ENCODE measurements at places on chromosomes 2 and 18.

- DNase-seq: no peak
These were observed 38.1 kb upstream of the ACYP2 start for GRCh38 chr2:54077088-54077900.

GRCh38 chr2:228094377-228094921 is 87.0 kb downstream of the SPHKAP start:
- DNase-seq: no peak

- DNase-seq: no peak
These were observed 83.3 kb downstream of the SPIRE1 start for GRCh38 chr18:12574494-12575185.

DNA sequence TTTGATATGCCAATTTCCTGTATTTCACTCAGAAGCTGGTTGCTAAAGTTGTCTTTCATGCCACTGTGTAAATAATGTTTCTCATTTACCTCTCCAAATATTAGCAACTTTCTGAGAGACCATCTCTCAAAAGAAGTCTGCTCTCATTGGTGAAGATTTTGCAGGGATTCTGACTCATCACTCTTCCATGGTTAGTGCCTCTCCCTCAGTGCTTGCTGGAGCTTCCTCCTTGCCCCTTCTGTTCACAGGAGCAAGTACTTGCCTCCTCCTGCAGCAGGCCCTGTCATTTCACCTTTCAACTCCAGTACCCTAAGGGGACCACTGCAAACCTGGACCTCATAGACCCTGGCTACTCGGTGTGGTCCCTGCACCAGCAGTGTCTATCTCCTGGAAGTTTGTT is 168.8 kb downstream of the ZNF385B start:
- no peak for DNase-seq

DNA sequence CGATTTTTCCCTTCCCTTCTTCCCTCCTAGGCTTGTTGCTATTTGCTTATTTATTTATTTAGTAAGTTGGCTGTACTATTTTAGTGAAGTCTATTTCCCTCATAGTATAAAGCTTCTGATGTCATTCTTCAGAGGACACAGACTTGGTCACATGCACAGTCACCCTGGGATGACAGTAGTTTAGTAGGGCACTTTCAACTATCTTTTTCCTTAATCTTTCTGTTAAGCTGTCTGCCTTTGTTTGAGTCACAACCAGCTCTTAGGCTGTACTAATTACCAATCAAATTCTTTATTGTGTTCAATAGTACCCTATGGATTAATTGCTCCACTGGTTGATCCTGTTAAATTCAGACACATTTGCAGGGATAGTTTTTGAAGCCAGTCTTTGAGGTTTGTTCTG is 26.9 kb upstream of the RAB31 start:
- no peak for DNase-seq

DNA sequence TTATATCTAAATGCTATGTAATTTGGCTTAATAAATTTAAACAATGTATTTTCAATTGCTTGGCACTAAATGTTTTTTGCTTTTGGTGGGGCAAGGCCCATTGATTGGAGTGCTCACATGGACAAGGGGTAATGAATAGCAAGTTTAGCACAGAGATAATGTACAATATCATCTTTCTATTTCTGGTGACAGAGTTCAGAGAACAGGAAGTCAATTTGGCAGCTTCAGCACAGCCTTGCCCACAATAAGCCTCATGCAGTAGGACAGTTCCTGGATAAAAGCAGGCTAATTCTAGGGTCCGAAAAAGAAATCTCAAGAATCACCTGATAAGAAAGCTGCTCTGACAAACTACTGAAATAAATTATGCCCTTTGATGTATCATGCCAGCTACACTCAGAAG is 443.9 kb upstream of the FSHR start:
- DNase-seq: no peak

GRCh38 chr2:203697190-203697589 is 9.2 kb upstream of the CD28 start:
- no peak for DNase-seq

GRCh38 chr2:9657731-9658130 is 26.9 kb upstream of the YWHAQ start:
- no peak for DNase-seq

DNA sequence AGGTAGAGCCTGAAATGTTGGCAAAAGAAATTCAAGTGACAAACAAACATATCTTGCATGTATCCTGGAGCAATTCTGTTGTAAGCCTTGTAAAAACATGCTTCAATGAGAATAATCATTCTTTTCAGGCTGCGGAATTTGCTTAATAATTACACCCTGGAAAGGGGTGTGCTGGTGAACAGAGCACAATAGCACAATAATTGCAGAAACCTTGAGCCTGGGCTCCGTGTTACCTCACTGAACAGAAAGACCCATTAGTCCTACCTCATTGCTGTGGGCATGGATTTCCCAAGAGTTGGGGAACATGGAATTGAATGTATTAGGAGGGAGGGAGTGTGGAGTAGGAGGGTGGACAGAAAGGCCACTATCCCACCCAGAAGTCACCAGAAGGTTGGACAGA is 168.0 kb upstream of the ALKAL2 start:
- DNase-seq: no peak

DNA sequence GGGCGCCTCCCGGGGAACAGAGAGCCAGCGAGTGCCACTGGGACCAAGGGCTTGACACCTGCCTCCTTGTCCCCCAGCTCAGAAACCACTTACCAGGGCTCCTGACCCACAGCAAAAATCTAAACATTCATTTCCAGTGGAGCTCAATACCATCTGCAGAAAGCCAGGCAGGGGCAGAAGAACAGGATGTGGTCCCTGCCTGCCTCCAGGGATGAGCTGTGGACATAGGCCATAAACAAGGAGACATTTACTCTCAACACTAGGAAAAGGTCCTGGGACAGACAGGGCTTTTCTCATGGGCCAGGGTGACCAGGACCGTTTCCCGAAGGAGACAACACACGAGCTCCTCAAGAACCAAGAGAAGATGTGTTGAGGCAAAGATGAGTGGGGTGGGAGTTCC is 203.0 kb downstream of the CTIF start:
- no peak for DNase-seq

- no peak for DNase-seq
These were observed 107.4 kb downstream of the TMEM200C start for GRCh38 chr18:5787936-5788335.

GRCh38 chr18:75201282-75202270 is 7.4 kb downstream of the PTGR3 start:
- no peak for DNase-seq

GRCh38 chr2:197191177-197191939 is 119.2 kb downstream of the ANKRD44 start:
- no peak for DNase-seq

DNA sequence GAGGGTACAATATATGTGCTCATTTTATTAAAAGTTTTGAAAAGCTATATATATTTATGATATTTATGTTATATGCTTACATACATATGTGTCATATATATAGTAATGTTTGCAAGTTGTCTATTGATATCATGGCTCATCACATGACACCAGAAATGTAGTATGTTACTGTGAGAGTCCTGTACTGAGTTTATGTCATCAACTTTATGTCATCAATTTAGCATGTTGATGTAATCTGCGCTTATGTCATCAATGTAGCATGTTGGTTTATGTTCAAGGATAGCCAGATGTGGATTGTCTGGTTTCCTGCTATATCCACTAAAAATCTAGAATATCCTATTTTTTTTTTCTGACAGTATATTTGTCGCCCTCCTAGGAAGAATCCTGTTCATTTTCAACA is 77.4 kb downstream of the APLF start:
- no peak for DNase-seq

- no peak for DNase-seq
These were observed 136.3 kb upstream of the CAVIN2 start for GRCh38 chr2:191983186-191983585.

DNA sequence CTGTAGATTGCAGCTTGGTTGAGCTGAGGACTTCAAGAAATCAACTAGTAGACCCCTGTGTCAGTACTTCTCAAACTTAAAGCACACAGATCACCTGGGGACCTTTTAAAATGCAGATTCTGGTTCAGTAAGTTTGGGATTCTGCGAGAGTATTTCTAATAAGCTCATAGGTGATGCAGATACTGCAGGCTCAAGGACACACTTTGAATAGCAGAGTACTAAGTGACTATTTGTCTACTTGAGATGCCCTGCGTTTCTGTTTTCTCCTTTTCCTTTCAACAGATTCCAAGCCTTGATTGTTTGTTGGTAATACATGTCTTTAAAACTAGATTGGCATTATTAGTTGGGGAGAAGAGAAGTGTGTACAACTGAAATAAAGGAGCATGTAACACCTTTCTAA is 6.7 kb downstream of the MIB1 start:
- no peak for DNase-seq

GRCh38 chr2:216015722-216016464 is 2.5 kb upstream of the MREG start:
- no peak for DNase-seq

DNA sequence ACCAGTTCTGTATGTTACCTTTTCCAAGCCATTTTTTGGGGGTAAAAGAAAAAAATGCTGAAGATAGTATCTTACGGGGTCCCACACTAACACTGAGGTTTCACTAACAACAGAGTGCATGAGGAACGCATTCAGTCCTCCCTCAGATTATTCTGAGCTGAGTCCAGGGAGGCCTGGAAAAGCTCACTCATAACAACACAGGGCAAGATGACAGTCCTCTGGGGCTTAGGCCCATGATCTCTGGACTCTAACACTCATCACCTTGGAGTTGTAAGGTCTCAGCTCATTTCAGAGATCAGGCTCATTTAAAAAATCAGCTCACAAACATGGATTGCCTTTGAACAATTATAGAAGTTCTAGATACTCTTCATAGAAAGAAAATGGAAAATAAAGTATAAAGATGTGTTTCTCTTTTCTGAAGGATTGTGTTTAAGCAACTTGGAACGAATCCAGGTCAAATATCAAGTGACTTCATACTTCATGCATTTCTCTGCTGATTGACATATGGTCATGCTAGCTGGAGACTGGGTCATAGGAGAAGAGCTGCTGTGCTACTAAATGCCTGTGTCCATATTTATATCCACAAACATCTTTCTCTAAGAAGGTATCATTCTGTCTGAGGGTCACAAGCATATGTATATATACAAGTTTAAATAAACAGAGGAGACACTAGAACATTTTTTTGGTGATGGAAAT is 265.8 kb downstream of the ALK start:
- DNase-seq: no peak

DNA sequence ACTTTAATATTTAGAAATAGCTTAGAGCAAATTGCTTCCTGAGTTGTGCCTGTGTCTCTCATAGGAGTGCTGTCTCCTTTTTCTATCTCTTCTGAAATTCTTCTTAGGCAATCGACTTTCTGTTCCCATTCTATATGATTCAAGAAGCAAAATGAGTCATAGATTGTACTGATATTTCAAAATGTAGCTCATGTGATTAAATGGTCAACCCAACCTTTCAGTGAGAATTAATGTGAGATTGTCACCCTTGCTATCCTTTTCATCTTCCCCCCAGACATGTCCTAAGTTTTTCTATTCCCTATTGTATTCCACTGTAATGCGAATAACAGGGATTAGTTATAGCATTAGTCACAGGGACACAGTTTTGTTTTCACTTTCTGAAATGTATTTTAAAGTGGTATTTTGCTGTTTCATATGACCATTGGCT is 413.6 kb downstream of the THSD7B start:
- DNase-seq: no peak

DNA sequence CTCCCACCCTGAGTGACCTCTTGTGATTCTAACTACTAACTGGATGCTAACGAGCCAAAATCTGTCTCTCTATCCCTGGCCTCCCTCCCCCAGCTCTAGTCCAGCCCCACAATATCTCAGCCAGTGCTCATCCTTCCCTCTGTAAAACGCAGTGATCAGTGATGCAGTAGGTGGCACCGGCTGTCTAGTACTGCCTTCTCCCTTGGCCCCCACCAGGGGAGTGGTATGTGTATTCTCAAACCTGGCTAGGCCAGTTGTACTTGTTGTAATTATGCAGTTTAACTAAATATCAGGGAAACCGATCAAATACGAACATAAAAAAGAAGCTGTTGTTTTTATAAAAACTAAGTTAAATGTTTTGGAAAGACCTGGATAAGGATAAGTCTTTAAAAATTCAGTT is 113.2 kb upstream of the ALPP start:
- DNase-seq: no peak

DNA sequence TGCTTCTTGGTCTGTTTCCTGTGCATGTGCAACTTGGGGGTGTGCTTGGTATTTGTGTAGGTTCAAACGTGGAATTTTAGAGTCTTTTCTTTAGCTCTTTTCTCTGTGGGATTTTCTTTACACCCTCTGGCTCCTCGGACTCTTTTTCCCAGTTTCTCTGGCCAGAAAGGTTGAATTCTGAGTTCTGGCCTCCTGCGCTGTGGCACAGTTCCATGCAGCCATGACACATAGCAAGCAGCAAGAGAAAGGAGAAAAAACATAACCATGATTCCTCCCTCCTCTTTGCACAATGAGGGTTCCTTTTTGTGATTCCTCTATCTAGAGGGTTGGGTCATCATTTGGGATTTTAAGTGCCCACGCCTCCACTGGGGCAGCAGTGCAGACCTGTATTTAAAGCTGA is 33.8 kb downstream of the TMEM182 start:
- DNase-seq: no peak

- no peak for DNase-seq
These were observed 2.9 kb upstream of the SEMA4C start for GRCh38 chr2:96872591-96873349.

- no peak for DNase-seq
These were observed 45.8 kb downstream of the TCF7L1 start for GRCh38 chr2:85178980-85179411.

DNA sequence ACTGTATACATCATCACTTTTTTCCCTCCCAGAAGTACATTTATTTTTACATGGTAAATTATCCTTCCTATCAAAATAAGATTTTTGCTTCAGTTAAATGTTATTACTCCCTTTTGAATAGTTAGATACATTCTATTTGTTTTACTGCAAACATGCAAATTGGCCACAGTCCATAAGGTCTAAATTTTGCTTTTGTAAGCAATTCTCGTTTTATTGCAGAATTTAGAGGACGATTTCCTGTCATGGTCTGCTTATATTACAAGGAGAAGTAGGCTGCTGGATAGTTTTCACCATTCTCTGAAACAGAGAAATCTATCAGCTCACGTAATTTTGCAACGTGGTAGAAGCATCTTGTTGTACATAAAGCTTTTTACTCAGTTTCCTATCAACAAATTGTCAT is 1632.5 kb downstream of the LRP1B start:
- no peak for DNase-seq

DNA sequence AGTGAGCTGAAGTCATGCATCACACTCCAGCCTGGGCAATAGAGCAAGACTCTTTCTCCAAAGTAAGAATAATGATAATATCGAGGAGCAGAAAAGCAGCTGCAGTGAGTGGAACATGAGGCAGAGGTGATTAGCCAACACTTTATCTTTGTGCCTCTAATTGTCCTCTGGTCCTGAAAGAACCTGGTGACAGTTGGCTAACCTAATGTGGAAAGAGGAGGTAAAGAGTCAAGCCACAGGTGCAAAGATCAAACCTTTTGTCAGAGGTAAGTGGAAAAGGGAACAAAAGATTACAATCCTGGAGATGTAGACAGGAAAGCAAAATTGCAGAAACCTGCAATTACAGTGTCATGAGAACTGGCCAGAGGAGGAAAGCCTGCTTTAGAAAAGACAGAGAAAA is 53.5 kb upstream of the LCLAT1 start:
- DNase-seq: no peak

- DNase-seq: no peak
These were observed 48.1 kb upstream of the SLC35G4 start for GRCh38 chr18:11561293-11561692.

- no peak for DNase-seq
These were observed 23.3 kb downstream of the ARMC9 start for GRCh38 chr2:231221761-231222160.

Measured in stimulated activated CD8-positive, alpha-beta memory T cell treated with anti-CD3 and anti-CD28 coated beads, Interleukin-4, amount 100 ng/mL, for 1 hour (primary cell).